CD4-positive, alpha-beta T cell treated with Interferon alpha-2 for 1 hour (primary cell): ENCODE measurements at places on chromosomes 3 and 15.

- no peak for DNase-seq
Observed at GRCh38 chr15:33114374-33114717, 80.2 kb downstream of the FMN1 start.

DNA sequence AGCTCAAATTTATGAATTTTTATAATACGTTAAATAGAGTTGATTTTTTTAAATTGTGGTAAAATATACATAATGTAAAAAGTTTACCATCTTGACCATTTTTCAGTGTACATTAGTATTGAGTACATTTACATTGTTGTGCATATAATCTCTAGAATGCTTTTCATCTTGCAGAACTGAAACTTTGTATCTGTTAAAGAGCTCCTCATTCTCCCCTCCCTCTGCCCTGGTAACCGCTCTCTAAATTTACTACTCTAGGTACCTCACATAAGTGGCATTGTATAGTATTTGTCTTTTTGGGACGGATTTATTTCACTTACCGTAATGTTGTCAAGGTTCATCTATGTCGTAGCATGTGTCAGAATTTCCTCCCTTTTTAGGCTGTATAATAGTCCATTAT lies 13.6 kb downstream of the TBC1D23 start:
- no peak for DNase-seq

- DNase-seq, result no peak
Observed at GRCh38 chr3:86929046-86929445, 61.9 kb downstream of the VGLL3 start.

GRCh38 chr15:96358001-96358801 lies 27.7 kb downstream of the NR2F2 start:
- no peak for DNase-seq

DNA sequence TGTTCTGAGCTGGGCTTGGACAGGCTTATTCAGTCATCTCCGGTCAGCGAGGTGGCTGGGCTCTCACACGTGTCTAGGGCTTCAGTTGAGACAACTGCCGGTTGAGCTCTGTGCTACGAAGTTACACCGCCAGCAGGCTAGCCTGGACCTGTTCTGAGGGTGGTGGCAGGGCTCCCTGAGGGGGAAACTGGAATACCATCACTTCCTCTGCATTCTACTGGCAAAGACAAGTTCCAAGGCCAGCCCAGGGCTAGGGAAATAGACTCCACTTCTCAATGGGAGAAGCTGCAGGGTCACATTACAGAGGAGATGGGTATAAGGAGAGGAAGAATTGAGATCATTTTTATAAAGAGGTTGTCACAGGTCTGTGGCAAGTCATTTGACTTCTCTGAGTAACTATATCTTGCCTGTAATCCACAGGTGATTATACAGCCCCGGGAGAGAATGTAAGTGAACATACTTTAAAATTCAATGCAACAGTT lies 106.8 kb upstream of the IL12A start:
- DNase-seq, result no peak

GRCh38 chr3:182824957-182825356 lies 31.7 kb downstream of the ATP11B start:
- DNase-seq, result no peak

DNA sequence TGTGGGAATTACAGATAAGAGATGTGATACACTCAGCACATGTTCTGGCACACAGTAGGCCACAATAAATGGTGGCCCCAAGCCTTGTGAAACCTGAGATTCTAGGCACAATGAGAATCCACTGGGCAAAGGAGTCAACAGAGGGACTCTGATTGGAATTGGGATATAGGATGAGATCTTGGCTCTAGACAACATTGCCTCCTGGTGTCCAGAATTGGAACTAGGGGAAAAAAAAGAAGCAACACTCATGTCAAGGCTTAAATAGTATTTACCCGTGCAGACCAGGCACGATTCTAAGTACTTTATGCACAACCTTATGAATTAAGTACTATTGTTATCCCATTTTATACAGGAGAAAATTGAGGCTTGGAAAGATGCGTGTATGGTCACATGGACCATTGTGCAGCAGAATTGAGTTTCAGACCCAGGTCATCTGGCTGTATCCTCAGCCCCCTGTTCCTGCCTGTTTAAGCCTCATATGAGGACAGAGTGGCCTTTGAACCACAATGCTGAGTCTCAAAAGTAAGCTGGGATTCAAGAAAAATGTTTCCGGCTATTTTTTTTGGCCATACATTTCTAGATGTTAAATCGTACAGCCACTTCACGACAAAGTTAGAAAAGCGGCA lies 124.8 kb downstream of the SV2B start:
- no peak for DNase-seq

- DNase-seq, result no peak
Observed at GRCh38 chr15:63718590-63719035, 115.1 kb downstream of the HERC1 start.

- DNase-seq, result no peak
Observed at GRCh38 chr3:42130329-42131070, 39.3 kb downstream of the TRAK1 start.

DNA sequence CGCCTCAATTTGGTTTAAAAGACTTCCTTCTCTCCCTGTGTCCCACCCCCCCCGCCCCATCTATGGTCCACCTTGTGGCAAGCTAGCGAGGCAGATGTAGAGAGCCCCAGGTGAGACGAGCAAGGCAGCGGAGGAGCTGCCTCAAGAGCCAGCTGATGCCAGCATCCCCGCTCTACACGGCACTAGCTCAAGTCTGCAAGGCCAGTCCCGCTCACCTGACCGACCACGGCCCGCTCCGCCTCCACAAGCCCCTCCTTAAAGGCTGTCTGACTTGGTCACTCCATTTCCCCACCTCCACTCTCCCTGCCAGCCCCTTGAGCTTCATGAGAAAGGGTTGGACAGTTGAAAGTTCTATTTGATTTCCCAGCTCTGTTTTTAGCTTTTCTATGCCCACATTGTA lies 56.2 kb upstream of the IGF1R start:
- DNase-seq, result no peak

- no peak for DNase-seq
Observed at GRCh38 chr15:44485880-44486279, 51.1 kb upstream of the EIF3J start.

- DNase-seq, result no peak
Observed at GRCh38 chr15:47299846-47300434, 417.4 kb upstream of the SEMA6D start.

GRCh38 chr15:75640483-75641178 lies 607 bp upstream of the IMP3 start:
- DNase-seq, result peak; percentile 75

GRCh38 chr3:10006762-10007090 lies 19.5 kb upstream of the FANCD2 start:
- DNase-seq, result no peak

GRCh38 chr3:189586941-189587663 lies 44.1 kb upstream of the TP63 start:
- DNase-seq, result no peak

DNA sequence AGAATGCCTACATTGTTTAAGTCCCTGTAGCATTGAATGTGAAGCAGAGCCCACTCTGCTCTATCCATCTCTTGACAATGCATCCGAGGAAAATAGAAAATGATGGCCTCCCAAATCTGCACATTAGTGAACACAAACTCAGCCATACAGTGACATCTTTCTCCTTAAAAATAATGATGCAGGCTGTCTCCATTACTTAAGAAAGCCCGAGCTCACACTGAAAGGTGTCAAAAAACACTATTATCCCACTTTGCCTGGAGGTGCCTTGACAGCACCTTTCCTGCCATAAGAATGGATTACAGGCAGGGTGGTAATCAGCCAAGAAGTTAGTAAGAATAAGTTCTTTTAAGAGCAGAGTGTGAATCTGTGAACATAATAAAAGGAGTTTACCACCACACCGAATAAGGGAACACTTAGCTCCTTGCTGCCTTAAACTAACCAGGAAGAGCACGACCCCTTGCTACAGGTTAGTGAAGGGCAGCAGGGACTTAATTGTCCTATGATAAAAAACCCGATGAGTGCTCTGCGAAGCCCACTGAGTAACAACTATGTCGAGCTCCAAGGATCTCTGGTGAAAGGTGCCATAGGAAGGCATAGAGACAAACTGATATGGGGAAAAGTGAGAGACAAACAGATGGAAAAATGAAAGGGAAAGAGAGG lies 123.2 kb upstream of the TUSC7 start:
- DNase-seq, result no peak

- no peak for DNase-seq
Observed at GRCh38 chr3:41652931-41653330, 309.0 kb downstream of the ULK4 start.

- no peak for DNase-seq
Observed at GRCh38 chr15:52086011-52086786, 26.4 kb downstream of the BCL2L10 start.

GRCh38 chr3:171021377-171021776 lies 5.1 kb downstream of the SLC2A2 start:
- DNase-seq, result no peak

GRCh38 chr15:95326431-95327182 lies 1003.9 kb upstream of the NR2F2 start:
- no peak for DNase-seq

DNA sequence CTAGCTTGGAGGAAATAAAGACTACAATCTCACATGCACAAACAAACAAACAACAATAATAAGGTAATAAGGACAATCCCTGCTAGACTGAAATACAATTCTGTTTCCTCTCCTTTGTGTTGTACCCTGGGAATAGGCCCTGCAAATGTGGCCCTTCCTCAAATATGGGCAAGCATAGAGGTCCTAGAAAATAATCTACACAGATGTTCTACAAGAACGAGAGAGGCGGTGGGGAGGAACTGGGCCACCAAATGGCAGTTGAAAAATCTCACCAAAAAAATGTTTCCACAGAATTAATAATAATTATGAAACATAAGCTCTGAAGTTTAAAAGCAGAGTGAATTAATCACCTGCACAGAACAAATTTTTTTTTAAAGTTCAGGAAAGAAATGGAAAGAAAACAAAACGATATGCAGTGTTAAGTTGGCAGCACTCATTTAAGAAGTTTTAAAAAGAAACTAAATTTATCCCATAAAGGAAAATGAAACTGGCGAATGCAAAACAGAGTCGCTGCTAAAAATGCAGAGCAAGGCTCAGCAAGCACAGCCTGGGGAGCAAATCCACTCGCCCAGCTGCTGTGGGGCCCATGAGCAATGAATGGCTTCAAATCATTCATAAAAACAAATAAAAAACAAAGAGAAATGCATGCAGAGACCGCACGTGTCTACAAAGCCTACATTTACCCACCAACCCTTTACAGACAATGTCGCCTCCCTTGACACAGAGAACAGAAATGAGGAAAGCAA lies 475.4 kb downstream of the OCA2 start:
- DNase-seq, result no peak

DNA sequence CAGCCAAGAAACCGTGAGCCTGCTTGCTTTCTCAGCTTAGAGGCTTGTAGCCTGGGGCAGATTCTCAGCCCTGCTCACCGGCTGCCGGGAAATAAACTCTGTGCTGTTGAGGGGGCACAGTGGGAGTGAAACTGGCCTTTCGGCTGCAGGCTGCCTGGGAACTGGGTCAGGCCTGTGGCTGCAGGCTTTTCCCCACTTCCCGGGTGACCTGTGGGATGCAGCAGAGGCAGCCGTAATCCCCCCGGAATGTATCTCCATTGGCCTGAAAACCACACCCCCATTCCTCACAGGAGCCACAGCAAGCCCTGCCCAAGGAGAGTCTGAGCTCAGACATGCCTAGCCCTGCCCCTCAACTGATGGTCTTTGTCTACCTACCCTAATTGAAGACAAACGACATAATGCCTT lies 110.9 kb downstream of the STXBP5L start:
- no peak for DNase-seq

DNA sequence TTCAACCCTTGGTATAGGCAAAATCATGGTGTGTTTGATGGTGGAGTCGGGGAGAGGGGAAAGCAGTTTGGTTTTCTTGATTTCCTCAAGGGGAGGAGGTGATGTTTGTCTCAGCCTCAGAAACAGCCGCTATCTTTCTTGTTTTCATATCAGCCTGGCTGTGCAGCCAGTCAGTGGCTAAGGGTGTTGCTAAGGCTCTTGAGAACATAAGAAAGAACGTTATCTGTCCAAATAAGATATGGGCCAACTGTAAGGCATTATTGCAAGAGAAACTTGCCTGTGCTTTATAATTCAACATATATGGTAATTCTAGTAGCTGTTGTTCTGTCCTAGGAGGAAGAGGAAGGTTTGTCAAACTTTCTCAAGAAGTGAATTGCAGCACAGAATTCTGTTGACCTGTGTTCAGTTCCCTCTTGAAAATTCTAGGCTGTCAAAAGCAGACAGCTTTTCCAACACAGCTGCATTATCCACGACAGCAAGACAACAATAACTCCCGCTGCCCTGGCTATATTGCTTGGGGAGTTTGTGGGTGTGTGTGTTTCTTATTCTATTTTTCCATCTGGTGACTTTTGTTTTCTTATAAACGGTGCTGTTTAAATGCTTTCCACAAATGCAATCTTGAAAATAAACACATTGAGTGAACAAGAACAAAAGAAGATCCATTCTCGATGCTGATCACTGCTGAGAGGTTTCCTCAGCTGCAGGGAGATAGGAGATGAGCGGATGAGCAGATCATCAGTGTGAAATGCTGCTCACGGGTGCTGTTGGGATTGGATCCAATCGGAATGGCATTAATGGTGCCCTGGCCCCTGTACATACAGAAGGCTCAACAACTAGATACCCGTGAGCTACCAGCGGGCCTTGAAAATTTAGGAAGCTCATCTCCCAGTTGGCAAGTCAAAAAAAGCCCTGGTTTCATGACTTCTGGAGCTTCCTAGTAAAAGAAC lies 90.8 kb upstream of the TNFAIP8L3 start:
- DNase-seq, result no peak

DNA sequence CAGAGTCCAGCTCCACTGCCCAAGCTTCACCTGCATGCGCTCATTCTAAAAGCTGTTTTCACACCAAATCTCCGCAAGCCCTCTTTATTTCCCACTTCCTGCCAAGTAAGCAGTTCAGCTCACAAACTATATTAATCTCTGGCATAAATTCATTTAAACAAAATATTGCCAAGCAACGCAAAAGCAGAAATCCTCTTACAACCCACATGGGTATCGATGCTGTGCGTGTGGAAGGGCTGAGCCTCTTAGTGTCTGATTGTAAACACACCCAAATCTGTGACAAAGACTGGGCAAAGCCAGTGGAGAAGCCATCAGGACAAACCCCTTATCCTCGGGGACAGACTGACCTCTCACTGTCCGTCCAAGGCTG lies 124.3 kb upstream of the ATP2B2 start:
- DNase-seq, result no peak

DNA sequence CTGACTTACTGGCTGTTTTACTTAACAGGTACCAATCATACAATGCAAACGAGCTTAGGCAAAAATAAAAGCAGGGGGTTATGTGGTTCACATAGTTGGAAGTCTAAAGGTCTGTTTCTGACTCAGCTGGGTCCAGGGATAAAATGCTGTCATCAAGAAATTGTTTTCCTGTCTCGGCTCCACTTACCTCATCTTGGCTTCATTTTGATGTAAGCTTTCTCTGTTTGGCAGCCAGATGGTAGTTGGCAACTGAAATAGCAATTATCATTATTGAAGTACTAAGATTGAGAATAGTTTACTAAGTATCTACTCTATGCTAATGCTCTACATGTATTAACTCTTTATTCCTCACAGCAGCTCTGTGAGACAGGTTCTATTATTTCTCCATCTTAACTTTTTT lies 36.8 kb upstream of the CNTN3 start:
- no peak for DNase-seq
